Right renal pelvis (tissue), 4 donors: ENCODE measurements at places on chromosomes 1 and 21.

GRCh38 chr1:180266275-180267210 lies 36.5 kb downstream of the LHX4 start:
- DNase-seq = no peak

GRCh38 chr21:36710729-36711048 lies 11.8 kb downstream of the SIM2 start:
- no peak for DNase-seq

GRCh38 chr1:25993197-25993951 lies 4.5 kb downstream of the PAFAH2 start:
- DNase-seq = no peak

DNA sequence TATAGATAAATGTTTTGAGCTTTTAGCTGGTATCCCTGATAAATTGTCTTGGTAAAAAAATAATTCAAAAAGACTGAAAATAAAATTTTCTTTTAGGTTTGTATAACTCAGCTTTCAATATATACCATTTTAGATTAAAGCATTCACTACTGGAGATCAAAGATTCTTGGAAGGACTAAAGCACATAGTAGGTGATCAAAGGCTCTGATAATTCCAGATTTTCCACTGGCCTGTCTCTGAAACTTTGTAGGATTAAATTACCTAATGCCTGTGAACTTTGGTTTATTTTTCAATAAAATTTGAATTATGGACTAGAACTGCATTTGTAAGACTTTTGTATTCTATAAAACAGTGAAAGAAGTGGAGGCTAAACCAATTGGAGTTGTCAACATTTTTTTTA lies 1.2 kb upstream of the RGS18 start:
- DNase-seq = no peak

GRCh38 chr1:159763686-159764085 lies 17.1 kb upstream of the DUSP23 start:
- no peak for DNase-seq
